ENCODE measurements at places on chromosomes 2 and 18. TPM values are rescaled to one million over a fixed set of nuclear protein-coding genes. Genes with fewer than 3 reads are reported as not detected.

Gene SMYD5
- 34.9 TPM for polyA plus RNA-seq

DNA sequence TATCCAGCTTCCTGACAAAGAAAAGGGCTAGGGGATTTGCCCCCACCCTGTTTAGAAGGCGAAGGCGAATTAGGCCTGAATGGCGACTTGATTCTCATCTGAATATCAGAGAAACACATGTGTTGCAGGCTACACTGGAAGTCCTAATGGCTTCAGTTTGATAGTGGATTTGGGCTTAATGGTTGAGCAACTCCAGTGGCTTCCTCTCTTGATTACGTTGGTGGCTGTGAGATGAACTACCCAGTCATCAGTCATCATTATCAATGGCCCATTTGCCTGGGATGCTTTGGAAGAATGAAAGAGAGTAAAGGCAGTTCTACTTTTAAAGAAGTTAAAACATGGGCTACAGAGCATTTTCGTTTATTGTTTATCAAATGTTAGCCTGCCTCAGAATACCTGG is 60.9 kb upstream of the IL1R1 start:
- no peak for DNase-seq

- DNase-seq = no peak
Observed at GRCh38 chr2:201929281-201930026, 104.2 kb upstream of the FZD7 start.

DNA sequence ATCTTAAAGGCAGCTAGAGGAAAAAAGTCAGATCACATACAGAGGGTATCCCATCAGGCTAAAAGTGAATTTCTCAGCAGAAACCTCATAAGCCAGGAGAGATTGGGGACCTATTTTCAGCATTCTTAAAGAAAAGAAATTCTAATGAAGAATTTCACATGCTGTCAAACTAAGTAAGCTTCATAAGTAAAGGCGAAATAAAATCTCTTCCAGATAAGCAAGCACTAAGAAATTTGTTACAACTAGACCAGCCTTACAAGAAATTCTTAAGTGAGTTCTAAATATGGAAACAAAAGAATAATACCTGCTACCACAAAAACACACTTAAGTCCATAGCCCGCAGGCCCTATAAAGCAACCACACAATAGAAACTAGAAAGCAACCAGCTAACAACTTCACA is 186.1 kb downstream of the ETAA1 start:
- no peak for DNase-seq
